ENCODE measurements at places on chromosomes 13 and 19. TPM values are rescaled to one million over a fixed set of nuclear protein-coding genes. Genes with fewer than 3 reads are reported as not detected.

BRME1 gene
- 2.7 TPM for polyA plus RNA-seq

ELANE gene
- polyA plus RNA-seq: 6.7 TPM

TEX26 gene
- not detected for polyA plus RNA-seq

- DNase-seq: no peak
Observed at GRCh38 chr19:30174357-30174645, 197.9 kb upstream of the ZNF536 start.

DNA sequence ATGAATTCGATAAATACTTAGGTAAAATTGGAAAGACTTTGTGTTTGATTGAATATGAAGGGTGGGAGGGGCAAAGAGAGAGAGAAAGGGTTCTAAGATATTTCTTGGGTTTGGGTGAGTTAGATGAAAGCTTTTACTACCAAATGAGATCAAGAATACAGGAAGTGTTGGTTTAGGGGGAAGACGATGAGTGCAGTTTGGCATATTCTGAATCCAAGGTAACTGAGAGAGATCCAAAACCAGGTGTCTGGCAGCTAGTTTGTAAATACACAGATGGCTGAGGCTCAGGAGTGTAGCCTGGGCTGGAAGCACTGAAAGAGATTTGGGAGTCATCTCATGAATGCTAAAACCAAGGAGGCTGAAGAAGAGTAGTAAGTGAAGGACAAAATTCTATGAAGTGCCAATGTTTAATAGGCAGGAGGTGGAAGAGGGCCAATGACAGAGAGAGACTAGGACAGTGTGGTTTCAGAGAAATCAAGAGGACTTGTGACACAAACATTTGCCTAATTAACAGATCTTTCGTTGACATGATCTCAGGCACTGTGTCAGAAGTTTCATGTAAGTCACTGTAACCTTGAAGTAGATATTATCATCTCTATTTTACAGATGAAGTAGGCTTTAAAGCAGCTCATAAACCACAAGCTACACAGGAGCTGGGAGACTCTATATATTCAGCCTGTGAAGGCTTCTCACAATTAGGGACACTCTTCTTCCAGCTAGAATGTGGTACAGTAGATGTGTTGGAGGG, 70.2 kb upstream of the ZDHHC20 start:
- DNase-seq: no peak

DNA sequence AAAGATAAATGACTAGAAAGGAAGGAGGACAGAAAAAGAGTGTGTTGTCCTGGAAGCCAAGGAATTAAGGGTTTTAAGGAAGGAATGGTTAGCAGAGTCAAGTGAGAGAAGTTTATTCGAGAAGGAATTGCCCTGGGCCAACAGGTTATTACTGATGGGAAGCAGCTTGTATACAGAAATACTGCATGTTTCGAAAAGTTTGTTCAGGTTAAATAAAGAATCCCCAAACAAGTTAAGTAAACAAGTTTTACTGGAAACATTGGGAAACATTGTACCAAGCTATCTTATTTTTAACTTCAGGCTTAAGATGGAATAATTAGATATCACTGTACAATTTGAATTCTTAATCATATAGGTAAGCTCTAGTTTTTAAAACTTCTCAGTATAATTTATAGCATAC, 28.2 kb upstream of the FBXL3 start:
- DNase-seq: no peak

DNA sequence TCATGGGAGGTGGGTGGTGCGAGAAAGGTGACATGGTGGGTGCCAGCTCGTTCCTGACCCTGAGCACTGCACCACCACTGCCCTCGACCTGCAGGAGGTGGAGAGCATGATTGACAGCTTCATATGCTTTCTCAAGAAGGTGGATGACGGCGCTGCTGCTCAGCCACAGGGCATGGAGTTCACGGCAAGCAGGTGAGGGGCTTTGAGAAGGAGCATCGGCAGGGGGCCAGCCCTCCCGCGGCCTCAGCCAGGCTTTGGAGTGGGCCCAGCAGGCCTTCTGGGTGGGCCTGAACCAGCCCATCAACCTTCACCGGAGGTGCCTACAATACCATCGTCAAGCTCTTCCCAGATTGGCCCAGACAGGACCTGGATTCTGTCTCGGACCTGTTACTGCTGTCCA, 18.9 kb upstream of the ZNF14 start:
- DNase-seq: no peak

- no peak for DNase-seq
Observed at GRCh38 chr13:98144801-98145350, 2.0 kb downstream of the FARP1 start.

DNA sequence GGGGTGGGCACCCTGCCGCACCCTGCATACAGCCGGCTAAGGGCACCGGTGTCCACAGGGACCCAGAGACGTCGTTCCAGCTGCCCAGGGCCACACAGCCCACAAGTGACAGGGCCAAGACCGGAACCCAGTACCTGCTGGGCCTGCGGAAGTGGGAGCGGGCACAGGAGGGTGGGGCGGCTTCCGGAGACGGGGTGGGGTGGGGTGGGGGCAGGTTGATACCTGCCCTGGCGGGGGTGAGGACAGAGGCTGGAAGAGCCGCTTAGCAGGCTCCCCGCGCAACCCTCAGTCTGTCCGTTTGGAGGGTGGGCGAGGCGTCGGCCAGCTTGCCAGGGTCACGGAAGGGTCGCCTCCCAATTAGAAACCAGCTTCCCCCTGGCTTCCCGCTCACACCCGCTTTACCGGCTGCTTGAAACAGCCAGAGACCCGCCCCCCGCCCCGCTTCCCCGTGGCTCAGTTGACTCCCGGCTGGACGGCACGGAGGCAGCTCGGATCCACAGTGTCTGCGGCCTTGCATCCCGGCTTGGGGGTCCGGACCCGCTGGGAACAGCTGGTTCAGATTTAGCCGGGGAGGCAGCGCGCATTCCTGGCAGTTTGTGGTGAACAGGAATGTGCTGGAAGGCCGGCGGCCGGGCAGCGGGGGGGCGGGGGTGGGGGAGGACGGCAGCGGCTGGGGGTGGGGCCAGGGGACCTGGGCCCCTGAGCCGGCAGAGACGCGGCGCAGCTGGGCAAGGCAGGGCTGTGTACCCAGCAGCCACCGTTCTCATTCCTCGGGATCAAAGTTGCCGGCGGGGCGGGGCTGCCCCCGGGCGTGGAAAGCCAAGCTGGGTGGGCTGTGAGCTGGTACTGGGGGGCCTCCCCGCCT, 1.9 kb downstream of the CNN2 start:
- peak; percentile 95 for DNase-seq

Data from spleen (tissue), 13 donors.